ENCODE measurements at places on chromosomes 7 and 10. TPM values are rescaled to one million over a fixed set of nuclear protein-coding genes. Genes with fewer than 3 reads are reported as not detected.

Gene WDR86
- 121 TPM for total RNA-seq

Gene VENTX
- not detected for total RNA-seq

Gene MMP21
- total RNA-seq: 0.31 TPM

Gene OR2A5
- not detected for total RNA-seq

Gene COBL
- 8.1 TPM for total RNA-seq

Gene COL28A1
- total RNA-seq: 1.3 TPM
